Activated CD4-positive, alpha-beta T cell treated with anti-CD3 and anti-CD28 coated beads, Interleukin-2, amount 50 U/mL, for 1 hour (primary cell): ENCODE measurements at places on chromosomes 3 and 15.

- DNase-seq, result no peak
These were observed 163.2 kb downstream of the SYNPR start for GRCh38 chr3:63441262-63441661.

DNA sequence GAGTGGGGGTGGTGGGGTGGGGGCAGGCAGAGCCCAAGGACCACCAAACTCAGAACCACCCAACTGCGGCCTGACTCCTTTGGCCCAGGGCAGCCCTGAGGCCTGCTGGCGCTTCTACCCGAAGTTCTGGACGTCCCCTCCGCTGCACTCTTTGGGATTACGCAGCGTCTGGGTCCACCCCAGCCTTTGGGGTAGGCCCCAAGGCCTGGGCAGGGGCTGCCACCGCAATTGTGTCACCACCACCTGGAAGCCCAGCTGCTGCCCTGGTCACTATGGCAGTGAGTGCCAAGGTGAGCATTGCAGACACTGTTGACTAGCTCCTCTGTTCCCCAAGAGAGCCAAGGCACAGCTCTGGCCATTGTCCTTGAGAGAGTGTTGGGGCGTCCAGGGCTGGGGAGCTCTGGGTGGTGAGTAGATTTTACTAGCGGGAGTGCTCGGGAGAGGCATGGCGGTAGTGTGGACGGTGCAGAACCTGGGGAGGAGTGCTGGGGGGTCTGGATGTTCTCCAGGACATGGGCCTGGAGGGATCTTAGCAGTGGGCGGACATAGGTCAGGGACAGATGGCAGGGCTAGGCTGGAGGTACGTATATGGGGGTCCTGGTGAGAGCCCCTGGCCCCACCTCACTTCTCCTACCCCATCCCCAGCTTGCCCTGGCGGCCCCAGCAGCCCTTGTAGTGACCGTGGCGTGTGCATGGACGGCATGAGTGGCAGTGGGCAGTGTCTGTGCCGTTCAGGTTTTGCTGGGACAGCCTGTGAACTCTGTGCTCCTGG, 12.8 kb downstream of the NT5DC2 start:
- no peak for DNase-seq

GRCh38 chr3:43286115-43286840, at the start of gene SNRK:
SNRK (plus strand) TSS chr3:43286540; CDS start chr3:43303204, 16,664 bp downstream.
- DNase-seq, result peak; percentile 94

DNA sequence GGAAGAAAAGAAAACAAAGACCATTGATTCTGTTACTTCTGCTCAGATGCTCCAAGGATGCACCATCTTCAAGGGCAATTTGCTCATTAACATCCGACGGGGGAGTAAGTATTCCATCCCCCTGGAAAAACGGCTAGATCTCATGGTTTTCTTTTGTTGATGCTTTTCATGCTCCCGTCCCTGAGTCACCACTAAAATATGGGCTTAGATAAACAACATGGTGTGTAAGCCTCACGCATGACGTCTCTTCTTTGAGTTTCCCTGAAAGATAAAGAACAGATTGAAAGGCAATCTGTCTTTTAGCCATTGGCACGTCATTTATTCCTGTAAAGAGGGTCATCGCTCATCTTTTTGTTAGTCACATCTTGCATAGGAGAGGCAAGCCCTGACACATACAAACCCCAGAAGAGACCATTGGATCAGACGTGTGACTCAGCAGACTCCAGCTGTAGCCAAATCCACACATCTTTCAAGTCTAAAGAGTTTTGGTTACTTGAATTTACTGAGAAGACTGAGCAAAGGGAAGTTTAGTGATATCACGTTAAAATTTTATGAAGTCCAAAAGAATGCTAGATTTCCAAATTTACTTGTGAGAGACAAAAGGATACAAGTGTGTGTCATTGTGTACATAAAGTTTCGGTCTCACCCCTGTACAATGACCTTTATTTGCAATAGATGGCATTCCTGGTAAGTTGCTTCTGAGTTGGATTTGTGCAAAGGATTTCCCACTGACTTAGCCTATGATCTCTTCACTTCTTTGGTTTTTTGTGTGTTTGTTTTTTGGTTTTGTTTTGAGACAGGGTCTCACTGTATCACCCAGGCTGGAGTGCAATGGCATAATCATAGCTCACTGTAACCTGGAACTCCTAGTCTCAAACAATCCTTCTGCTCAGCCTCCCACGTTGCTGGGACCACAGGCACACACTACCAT, 110.5 kb downstream of the PGPEP1L start:
- no peak for DNase-seq

- no peak for DNase-seq
These were observed 245.3 kb downstream of the RPLP1 start for GRCh38 chr15:69697916-69698315.

GRCh38 chr15:50164458-50164857, 17.5 kb upstream of the SLC27A2 start:
- no peak for DNase-seq

GRCh38 chr3:109702252-109702651, 364.9 kb upstream of the DPPA4 start:
- DNase-seq, result no peak

- no peak for DNase-seq
These were observed 76.2 kb upstream of the MELTF start for GRCh38 chr3:197105786-197106185.

DNA sequence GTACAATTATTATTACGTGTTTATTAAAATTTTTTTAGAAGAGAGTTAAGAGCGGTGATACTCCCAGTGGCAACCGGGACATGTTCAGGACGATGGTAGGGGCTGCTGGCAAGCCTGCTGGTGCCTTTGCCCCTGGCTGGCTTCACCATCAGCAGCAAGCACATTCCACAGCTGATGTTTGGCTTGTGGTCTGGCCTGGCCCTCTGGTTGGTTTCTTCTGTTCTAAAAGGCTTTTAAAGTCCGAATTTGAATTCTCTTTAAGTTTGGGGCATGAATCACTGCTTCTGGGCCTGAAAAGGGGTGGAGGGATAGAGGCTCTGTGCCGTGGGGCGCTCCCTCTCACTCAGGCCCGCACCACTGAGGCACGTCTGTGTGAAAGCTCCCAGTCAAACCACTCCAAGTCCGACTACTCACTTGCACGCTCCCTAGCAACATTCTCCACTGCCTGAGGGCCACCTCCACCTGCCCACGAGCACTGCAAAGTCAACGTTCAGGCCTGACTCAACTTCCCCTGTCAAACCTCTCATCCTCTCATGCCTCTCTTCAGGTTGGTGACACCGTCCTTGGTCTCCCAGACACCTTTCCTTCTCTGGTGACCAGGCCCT, 10.1 kb downstream of the ITGA11 start:
- no peak for DNase-seq

GRCh38 chr15:78682004-78682651, 41.1 kb upstream of the CHRNB4 start:
- DNase-seq, result no peak

DNA sequence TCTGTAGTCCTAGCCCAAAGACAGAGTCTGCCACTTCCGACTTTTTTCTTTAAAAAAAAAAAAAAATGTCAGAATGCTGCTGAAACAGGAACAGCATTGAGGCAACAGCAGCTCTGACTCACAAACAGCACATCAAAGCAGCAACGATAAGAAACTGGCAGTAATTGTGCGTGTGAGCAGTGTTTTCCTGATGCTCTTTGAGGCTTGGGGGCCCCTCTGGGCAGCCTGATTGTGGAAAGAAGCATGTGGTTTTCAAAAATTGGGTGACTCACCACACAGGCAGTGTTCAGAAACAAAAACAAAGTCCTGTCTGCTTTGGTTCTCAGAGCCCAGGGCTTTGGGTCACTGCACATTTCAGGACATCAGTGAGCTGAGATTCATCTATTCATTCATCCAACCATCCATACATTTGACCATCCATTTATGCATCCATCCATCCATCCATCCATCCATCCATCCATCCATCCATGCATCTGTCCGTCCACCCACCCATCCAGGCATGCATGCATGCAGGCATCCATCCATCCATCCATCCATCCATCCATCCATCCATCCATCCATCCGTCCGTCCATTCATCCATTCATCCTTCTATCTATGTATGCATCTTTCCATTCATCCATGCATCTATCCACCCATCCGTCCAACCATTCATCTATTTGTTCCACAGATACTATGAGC, 308.4 kb downstream of the RPLP1 start:
- DNase-seq, result peak; percentile 73

GRCh38 chr3:176734146-176734545, 463.1 kb downstream of the TBL1XR1 start:
- DNase-seq, result no peak

GRCh38 chr3:191135175-191135574, 63.9 kb upstream of the OSTN start:
- no peak for DNase-seq

DNA sequence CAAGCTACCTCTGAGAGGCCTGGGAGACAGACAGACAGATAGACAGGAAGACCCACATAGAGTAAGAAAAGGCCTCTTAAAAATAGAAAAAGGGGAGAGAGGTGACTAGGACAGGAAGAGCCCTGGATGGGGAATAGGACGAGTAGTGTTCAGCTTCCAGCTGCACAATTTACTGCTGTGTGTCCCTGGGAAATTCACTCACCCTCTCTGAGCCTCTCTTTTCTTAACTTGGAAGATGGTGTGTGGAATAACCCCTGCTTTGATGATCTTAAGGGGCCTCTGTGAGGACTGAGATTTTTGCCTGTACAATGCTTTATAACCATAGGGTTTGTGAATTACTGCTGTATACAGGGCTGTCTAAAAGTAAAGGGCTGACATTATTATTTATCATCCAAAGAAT, 37.5 kb downstream of the FEM1B start:
- no peak for DNase-seq

DNA sequence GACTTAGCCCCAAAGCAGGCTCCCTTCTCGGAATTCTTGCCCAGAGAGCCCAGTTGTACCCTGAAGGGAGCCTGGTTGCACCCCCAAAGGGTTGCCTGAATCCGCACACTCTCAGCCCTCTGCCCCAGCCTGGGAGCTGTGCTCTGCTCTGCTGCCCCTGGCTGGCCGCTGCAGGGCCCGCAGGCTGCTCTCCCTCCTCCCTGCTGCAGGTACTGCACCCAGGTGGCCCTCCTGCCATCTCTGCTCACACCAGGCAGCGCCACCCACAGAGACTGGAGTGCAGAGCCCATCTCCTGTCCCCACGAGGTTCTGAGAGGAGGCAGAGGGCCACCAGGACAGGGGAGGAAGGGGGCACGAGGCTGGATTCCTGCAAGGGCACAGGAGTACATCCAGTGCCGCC, 134.2 kb upstream of the NSMCE3 start:
- no peak for DNase-seq

DNA sequence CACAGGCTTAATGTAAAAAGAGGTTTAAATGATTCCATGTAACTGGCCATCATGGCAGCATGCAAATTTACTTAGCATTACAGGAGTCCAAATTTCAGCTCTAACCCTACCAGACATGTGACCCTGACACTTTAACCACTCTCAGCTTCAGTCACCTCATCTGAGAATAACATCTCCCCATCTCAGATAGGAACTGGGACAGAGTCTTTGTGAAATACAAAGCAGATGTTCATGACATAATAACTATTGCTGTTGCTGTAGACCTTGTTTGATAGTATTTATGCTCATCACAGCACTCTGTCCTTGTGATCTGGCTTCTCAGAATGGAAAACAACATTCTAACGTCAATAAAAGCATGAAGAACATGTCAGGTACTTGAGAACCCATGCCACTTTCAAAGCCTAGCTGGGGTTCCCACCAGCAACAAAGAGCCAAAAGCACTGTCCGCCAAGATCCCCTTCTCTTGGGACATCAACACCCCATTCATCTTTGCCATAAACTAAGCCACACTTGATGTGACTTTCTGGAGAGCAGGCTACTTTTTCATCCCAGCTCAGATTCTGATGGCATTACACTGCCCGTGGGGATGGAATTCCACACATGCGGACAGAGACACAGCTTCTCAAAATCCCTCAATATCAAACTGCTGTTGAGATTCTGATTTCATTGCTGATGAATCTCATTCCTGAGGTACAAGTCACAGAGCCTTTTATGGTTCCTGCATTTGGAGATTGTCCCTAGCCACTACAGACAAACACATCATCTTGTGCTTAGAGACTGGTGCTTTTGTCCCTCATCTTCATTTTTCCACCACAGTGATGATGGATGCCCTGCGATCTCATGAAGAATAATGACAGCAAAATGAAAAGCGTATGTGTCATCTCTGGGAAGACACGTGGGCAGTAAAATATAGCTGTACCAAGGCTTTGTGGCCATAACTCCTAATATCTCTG, 202.7 kb downstream of the TNIK start:
- DNase-seq, result no peak

DNA sequence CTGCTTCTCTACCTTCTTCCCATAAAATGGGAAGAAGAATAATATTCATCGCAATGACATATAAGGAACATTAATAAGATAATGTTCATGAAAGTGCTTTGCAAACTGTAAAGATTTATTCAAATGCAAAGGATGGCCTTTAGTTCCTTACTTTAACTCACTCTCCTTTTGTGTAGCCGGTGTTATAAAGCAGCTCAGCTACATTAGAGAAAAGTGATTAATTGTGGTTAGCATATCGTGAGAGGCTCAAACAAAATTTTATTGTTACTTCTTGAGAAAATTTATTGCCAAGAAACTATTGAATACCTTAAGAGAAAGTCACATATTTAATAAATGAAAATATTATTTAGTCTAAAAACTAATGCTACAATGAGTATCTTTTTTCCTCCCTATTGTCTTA, 250.7 kb upstream of the NR2E3 start:
- DNase-seq, result no peak

- no peak for DNase-seq
These were observed 12.2 kb upstream of the XYLB start for GRCh38 chr3:38334142-38335055.

- no peak for DNase-seq
These were observed 406.4 kb upstream of the PROK2 start for GRCh38 chr3:72191209-72191960.

- no peak for DNase-seq
These were observed 94.5 kb downstream of the ARNT2 start for GRCh38 chr15:80498652-80499051.

DNA sequence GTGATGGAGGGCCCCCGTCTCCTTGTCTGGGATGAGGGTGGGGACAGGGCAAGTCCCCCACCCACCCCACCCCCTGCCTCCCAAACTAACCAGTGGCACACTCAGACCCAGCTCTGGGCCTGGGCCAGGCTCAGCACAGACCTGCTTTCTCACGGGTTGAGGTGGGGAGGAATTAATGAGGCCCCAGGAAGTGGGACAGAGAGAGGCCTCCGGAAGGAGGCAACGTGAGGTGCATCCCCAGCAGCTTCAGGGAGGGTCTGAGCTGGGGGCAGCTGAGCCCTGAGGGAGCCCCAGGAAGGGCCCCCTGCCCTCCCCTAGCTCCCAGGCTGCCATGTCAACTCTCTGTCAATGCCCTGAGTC, 15.0 kb upstream of the GNAI2 start:
- no peak for DNase-seq
